ENCODE measurements at places on chromosomes 3 and 15.

GRCh38 chr3:16290007-16290826 is 25.2 kb downstream of the OXNAD1 start:
- DNase-seq, result peak; percentile 22

DNA sequence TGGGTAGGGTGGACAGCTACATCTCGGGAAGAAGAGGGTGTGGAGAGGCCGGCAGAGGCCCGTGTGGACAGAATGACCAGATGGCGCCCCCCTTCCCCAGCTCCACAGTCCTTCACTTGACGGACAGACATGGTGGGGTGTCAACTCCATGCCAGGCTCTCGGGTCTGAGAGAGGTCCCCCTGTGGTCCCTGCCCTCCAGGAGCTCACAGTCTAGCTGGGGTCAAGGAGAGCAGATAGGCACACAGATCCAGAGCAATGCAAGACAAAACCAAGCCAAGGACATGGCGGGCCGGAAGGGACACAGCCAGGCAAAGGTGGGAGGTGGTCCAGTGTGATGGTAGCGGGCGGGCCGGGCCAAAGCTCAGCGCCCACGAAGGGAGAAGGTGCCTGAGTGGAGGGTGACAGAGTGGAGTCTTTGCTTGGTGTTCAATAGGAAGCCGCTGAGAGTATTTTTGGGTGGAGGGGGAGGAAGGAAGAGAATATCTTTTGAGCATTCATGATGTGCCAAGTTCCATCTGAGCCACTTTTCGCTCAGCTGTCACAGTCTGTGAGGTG is 72.1 kb upstream of the SEC13 start:
- no peak for DNase-seq

DNA sequence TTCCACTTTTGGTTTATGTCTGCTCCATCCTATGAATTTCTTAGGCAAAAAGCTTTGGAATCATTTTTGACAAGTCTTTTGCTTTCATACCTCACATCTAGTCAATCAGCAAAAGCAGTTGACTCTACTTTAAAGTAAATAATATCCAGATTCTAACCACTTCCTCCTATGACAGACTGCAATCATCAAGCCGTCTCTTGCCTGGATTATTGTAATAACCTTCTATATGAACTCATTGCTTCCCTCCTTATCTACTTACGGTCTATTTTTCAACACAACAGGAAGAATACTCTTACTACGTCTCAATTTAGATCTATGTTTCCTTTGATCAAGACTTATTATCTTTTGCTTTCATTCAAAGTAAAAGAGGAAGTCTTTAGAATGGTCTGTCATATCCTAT is 20.7 kb downstream of the CLDN1 start:
- DNase-seq, result no peak

DNA sequence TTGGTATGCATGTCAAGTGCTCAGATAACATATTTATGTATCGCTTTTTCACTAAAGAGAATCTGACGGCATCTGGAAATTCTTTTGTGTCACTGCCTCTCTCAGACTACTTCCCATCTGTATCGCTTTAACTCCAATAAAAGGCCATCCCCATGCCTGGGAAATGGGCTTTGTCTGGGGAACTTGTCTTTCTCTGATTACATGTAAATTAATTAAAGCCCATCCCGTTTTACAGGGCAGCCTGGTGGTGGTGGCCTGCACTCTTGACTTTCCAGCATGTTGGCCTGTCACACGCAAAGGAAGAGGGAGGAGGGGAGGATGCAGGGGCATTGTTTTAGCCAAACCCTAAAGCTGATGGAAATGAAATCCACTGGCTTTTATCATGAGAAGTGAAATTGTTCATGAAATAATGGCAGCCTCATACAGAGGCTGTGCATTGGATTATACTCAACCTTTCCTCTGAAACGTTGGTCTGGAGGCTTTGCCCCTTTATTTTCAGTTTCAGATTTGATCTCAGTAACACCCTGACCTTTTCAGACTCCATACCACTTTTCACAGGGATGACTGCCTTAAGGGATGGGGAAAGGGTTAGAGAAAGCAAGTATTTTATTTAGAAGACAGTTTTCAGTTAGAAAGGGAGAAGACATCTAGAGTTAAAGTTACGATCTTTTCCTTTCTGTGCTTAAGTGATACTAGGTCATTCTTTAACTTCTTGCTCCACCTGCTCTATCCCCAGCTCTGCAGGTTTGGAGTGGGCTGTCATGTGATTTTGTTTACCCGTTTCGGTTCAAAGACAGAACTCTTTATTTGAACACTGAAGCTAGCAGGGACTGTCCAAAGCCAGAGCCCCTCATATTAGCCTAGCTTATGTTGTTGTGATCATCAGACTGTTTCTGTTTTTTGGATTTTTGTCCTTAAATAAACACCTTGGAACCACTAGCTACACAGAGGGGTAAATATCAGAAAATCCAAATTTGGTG is 94.6 kb upstream of the CTDSPL start:
- no peak for DNase-seq

- no peak for DNase-seq
Observed at GRCh38 chr15:76993114-76993725, 1.7 kb upstream of the PSTPIP1 start.

DNA sequence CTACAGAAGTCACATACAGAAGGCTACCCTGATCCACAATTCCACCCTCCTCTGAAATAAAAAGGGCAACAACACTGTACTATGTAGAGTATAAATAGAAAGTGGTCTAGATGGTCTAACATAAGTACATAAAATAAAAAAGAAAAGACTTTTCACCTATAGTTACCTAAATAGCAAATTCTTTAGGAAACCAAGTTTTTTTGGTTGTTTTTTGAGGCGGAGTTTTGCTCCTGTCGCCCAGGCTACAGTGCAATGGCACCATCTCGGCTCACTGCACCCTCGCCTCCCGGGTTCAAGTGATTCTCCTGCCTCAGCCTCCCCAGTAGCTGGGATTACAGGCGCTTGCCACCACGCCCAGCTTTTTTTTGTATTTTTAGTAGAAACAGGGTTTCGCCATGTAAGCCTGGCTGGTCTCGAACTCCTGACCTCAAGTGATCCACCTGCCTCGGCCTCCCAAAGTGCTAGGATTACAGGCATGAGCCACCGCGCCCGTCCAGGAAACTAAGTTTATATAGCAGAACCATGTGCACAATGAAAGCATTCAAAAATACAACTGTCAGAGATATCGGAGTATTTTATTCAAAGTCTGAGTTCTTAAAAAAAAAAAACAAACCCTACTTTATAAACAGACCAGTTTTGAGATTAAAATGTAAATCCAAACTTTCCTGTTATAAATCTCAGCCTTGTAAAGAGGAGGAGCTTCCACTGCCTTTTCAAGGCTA is 1.7 kb downstream of the SIN3A start:
- DNase-seq, result no peak

GRCh38 chr15:40847223-40847961 is 3.5 kb downstream of the SPINT1 start:
- no peak for DNase-seq

DNA sequence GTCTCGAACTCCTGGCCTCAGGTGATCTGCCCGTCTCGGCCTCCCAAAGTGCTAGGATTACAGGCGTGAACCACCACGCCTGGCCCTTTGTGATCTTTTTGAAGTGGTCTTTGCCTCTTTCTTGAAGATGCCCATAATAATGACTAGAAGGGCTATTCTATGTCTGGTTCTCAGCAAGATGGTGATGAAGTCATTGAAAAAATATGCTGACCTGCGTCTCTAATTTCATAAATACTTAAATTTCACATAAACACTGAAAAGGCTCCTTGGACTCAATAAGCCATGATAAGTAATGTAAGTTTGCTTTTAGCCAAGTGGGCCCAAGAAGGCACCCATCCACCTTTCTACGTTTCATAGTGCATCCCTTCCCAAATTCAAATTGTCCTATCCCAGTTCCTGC is 775 bp upstream of the MAPK6 start:
- no peak for DNase-seq

GRCh38 chr3:139639662-139640061 is 38.1 kb downstream of the NMNAT3 start:
- DNase-seq, result no peak

DNA sequence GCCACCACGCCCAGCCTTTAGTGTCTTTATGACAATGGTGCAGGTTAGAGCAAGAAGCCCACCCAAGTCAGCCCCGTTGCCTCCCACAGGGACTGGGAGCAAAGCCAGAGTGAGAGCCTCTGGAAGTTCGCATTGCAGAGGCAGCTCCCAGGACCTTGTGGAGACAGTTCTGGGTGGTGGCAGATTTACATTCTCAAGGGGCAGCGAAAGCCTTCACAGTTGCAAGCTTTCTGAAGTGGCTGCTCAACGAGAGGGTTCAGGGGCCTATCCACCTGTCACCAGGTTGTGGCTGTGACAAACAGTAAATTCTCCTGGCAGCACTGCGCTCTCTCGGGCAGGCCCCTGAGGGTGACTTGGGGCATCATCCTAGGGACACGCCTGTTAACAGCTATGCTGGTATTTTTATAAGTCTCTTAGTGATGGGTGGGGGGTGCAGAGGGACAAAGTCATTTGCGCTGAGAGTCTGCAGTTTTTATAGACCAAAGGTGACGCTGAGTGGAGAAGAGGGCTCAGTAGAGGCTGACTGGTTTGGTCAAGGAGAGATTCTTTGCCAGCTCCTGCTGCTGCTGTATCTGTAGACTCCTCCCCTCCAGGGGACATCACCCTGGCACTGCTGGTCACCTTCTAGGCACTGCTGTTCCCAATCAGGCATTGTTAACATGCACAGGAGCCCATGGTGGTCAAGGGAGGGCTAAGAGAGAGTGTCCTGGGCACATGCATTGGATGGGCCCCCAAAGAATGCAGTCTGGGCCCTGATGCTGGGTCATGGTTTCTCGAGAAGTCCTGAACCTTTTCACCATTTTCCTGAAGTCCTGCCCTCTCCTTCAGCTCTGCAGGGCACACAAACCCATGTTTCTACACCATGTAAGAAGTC is 57.5 kb upstream of the KLF13 start:
- DNase-seq, result no peak

GRCh38 chr15:80990955-80991354 is 1.3 kb upstream of the MESD start:
- DNase-seq, result no peak

GRCh38 chr3:181713280-181713647 is 1.5 kb downstream of the SOX2 start:
- DNase-seq, result no peak

DNA sequence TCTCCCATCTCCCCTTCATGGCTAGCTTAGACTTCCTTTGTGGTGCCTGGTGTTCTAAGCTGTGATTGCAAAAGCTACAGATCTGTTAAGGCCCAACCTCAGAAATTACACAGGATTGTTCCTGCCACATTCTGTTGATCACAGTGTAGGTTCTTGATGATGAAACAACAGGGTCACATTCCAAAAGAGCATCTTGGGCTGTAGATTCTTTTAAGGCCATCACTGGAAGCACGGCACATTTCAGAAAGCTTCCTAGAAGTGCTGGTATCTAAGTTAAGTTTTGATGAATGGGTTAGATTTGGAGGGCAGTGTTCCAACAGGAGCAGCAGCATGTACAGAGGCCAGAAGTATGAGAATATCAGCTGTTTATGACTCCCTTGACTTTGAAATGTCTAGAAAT is 107.5 kb upstream of the SKOR1 start:
- DNase-seq, result no peak

DNA sequence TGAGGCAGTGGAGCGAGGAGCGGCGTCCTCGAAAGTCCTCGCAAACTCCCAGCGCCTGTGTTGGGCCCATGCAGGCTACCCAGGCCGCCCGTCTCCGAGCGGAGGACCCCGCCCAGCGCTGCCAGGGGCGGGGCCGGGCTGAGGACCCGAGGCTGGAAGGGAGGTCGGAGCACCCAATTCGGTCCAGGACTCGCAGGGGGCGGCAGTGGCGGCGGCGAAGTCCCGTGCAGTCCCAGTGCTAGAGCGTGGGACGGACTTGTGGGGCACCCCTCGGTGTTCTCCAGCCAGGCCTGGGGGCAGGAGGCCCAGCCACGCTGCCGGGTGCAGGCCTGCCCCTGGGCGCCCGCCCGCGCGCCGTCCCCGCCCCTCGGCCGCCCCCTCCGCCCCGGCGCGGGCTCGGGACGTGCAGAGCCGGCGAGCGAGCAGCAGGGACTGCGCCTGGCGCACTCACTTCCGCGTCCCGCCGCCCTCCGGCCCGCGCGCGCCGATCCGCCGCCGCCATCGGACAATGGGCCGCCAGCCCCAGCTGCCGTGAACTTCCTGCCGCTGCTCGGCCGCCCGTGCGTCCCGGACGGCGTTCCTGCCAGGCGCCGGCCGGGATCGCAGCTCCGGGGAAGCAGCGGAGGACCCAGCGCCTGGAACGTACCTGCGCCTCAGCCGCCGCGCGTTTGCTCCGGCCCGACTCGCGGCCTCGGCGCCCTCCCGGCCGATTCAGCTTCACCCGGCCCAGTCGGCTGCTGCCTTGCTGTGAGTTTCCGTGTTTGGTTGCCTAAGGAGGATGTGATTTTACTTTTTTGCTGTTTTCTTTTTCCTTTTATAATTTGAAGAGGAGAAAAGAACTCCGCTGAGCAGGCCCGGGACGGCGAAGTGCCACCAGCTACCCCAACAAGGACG is 596 bp upstream of the LIMD1 start:
- no peak for DNase-seq

GRCh38 chr15:92643849-92644815 is 11.4 kb downstream of the FAM174B start:
- DNase-seq, result no peak

All from skeletal muscle cell (primary cell).